Activated CD4-positive, alpha-beta T cell treated with anti-CD3 and anti-CD28 coated beads, Interleukin-2, amount 10 ng/mL, durations not matched to agents 7 days and 5 days (primary cell): ENCODE measurements at places on chromosomes 7 and 10.

DNA sequence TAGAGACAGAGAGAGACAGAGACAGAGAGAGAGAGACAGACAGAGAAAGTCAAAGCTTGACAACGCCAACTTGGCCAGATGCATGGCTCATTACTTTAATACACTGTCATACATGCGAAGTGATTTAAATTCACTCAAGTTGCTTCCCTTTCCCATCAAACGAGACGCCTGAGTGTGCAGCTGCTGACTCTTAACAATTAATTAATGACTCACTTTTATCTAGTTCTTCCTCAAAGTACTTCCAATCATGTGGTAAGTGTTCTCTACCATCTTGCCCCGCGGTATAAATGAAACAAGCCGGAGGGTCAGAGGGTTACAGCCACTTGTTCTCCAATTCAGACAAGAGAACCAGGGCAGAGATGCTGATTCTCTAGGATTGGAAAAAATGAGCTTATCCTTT is 90.8 kb downstream of the SFMBT2 start:
- DNase-seq, result no peak

DNA sequence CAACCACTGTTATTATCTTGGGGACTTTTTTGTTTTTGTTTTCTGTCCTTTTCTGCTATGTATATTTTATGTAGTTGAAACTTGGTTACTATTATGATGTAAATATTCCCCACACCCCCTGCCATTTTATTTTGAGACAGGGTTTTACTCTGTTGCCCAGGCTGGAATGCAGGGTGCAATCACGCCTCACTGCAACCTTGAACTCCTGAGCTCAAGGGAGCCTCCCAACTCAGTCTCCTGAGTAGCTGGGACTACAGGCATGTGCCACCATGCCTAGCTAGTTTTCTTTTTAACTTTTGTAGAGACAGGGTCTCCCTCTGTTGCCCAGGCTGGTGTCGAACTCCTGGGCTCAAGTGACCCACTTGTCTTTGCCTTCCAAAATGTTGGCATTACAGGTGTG is 18.0 kb downstream of the GSTO2 start:
- DNase-seq, result no peak

GRCh38 chr10:80350251-80350650 is 6.3 kb downstream of the DYDC1 start:
- DNase-seq, result no peak

GRCh38 chr7:32474008-32474407 is 16.2 kb downstream of the LSM5 start:
- DNase-seq, result no peak

DNA sequence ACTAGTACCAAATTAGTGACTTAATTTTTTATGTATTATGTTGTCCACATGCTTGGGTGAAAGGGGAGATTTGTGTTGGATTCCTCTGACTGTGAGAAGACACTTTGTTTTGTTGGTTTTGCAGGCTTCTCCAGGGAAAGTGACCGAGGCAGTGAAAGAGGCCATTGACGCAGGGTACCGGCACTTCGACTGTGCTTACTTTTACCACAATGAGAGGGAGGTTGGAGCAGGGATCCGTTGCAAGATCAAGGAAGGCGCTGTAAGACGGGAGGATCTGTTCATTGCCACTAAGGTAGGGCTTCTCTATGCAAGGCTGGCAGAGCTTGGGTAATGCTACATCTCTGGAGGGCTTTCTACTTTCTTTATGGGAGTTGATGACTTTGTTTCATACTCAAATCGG is 4.5 kb downstream of the AKR1E2 start:
- no peak for DNase-seq

GRCh38 chr7:158432369-158433341 is 155.0 kb downstream of the PTPRN2 start:
- DNase-seq, result no peak

DNA sequence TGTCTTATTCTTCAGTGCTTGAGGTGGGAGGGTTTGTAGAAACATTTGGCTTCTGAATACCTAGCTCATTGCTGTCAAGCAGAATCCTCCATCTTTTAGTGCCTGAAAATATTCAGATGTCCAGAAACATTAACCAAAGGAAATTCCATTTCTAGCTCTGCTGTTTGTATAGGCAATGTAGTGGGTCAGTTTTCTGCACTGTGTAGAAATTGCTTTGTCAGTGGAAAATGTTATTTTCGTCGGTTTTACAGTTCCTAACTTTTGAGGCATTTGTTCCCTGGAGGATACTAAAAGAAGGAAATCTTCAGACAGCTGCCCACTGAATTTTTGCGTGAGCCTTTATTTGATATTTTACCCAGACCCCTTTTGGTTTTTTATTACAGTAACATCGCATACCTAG is 143.4 kb downstream of the TPST1 start:
- DNase-seq, result no peak

GRCh38 chr7:89761173-89761572 is 393.1 kb upstream of the STEAP1 start:
- DNase-seq, result no peak

DNA sequence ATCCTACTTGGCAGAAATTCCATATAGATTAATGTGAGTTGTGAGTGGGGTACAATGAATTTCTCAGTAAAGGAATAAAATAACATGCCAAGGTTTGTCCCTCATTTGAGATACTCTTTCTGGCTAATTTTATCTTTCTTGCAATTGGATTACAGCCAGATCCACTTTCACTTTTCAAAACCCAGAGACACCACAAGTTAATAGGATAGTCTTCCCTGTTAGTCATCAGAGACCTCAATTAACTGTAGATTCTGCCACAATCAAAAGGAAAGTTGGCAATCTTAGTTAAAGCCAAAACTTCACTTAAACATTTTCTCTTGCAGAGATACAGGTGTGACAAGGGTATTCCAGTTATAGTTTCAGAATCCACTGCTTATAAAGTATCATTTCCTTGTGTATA is 91.4 kb upstream of the PHYHIPL start:
- DNase-seq, result no peak

- no peak for DNase-seq
Observed at GRCh38 chr10:43983405-43983804, 334.7 kb upstream of the ZNF32 start.

- no peak for DNase-seq
Observed at GRCh38 chr10:89346405-89347254, 18.8 kb downstream of the IFIT3 start.

GRCh38 chr10:74909670-74910069 is 83.3 kb downstream of the KAT6B start:
- DNase-seq, result no peak

DNA sequence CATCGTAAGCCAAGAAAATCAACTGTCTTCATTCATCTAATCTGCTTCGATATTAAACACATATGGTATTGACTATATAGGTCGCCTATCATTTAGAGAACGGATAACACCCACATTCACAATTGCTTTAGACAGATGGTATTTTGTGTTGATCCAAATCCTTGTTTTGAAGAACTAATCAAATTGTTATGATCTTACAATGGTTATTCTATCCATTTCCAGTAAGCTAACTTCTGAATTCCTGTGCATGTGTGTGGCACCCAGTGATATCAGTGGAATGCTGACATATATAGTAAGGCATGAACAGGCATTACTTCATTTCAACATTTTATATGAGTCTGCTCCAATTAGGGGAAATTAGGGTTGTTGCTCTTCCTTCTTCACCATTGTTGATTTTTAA is 98.8 kb downstream of the SEMA3E start:
- no peak for DNase-seq

DNA sequence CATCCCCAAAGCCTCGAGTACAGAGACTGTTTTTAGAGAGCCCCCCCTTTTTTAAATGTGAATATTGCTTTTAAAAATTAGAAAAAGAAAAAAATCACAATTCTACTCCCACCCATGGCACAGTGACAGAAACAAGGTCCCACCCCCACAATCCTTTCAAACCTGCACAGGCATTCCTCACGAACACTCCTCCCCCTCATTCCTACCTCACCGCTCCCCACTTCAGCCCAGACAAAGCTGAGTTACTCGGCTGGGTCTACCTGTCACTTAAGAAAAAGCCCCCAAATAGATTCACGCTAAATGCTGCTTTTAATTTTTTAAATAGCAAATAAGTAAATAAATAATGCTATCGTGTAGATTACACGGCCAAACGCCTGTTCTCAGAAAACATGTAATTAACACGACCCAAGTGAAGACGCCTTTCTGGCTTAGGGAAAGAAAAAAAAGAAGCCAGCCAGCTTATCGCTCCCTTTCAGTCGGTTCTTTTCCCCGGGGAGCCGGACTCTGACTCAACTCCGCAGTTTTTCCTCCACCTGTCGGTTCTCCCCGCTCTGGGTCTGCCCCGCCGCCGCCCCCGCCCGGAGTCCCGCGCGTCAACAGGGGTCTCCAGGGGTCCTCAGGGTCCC is 739 bp downstream of the MPP7 start:
- no peak for DNase-seq

DNA sequence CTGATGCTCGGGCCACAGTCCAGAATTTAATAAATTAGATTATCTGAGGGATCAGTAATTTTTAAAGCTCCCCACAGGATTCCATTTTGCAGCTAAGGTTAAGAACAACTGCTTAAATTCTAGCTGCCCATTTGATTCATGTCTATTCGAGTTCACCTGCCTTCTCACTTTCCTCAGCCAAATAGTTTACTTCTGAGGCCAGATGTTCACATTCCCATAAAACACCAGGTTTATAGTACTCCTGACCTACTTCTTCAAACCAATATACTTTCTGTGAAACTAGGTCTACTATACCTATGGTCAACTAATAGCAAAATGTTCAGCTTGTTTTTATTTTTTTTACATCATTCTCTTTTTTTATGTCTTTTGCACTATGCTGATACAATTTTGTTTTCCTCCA is 86.3 kb downstream of the GPR158 start:
- no peak for DNase-seq

DNA sequence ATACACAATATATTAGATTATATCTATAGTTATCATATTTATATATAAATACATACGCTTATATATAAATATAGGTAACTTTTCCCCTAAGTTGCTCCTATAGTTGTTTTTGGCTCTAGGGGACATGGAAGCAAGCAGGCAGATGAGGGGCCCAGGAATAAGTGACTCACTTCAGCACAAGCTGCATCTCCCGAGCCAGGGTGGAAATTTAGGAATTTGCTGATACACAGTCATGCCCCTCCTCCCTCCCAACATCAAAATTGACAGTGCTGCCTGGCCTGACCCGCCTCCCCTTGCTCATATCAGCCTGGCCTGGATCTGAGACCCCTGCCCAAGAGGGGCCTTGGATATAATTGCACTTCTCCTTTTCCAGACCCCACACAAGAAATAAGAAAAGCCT is 33.8 kb downstream of the MKI67 start:
- DNase-seq, result no peak

GRCh38 chr7:129569811-129570215 is 41.7 kb upstream of the NRF1 start:
- no peak for DNase-seq

DNA sequence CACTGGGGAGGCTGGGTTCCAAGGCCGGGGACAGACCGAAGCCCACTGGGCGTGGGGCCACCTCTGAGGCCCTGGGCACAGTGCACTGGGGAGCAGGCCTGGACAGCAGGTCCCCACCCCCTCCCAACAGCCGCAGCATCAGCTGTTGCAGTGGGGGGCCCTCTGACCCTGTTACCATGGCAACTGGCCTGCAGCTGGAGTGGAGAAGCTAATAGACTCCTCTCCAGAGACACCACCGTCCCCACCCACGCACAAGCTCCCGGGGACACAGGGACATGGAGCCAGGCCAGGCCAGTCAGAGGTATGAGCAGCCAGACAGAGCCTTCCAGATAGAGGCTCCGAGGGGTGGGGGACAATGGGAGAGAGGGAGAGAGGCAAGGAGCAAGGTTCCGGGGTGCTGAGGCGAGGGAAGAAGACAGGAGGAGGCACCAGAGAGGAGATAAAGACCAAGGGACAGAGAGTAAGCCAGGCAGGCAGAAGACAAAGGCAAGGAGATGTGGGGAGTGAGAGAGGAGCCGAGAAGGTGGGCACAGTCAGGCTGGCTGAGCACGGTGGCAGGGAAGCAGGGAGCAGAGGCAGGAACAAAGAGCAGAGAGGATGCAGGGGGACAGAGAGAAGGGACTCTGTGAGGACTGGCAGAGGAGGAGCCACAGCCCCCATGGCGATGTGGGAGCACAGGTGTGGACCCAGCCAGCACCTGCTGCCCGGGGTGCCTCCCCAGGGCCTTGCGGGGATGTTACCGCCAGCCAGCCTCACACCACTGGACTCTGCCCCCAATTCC is 6.7 kb downstream of the KCNH2 start:
- no peak for DNase-seq

DNA sequence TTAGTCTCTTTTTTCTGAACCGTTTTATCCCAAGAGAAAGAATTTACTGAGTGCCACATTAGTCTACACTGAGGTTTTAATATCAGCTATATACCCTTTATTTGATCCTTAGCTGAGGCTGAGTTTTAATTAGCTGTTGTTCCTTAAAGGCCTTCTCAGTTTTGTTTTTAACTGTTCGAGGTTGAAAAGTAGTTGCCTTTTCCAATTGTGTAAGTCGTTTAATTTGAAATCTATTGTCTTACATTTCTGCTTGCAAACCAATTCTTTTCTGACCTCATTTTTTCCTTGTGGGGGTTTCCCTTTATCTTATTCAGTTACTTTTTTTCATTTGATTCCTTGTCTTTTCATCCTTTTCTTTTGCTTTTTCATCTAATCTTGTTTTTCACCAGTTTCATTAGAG is 30.8 kb downstream of the UMAD1 start:
- no peak for DNase-seq

GRCh38 chr7:47827871-47828270 is 120.4 kb downstream of the PKD1L1 start:
- no peak for DNase-seq

GRCh38 chr7:157005456-157006204 is 4.8 kb downstream of the MNX1 start:
- DNase-seq, result no peak

DNA sequence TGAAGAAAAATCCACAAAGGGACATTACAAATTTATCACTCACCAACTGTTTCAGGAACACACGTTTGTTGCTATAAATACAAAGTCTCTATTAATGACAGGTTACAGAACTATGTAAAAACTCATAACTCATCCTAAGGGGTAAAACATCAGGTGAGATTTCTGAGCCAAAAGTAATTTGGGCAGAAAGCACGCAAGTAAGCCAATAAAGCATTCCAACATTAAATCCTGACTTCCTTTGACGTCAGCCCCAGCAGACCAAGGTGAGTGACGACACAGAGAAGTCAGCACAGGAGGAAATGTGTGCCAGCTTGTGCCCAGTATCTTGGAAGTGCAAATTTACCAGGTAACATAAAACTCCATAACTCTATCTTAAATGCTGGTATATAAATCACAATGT is 45.7 kb downstream of the IMMP2L start:
- DNase-seq, result no peak

DNA sequence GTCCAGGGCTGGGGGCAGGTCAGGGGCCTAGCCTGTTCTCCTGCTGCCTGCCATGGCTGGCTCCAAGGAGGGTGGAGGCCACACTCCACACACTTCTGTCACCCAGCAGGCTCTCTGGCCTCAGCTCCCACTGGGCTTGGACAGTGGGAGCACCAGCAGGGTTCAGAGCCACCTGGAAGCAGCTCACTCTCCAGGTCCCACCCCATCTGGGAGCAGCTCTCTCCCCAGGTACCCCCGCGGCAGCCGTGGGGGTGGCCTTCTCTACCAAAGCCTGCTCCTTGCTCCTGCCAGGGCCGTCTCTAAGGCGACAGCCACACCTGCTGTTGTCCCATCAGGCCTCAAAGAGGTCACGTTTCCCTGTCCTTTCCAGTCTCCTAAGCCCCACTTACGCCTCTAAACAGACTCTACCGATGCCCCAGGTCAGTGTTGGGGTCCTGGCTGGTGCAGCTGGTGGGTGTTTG is 142.5 kb upstream of the RET start:
- DNase-seq, result no peak

- no peak for DNase-seq
Observed at GRCh38 chr10:104540181-104540580, 100.9 kb upstream of the SORCS3 start.
